SK-N-SH (cell line): ENCODE measurements at places on chromosomes 12 and 14.
A peak's percentile ranks its signal among the peaks of the same experiment; 100 is the strongest.

DNA sequence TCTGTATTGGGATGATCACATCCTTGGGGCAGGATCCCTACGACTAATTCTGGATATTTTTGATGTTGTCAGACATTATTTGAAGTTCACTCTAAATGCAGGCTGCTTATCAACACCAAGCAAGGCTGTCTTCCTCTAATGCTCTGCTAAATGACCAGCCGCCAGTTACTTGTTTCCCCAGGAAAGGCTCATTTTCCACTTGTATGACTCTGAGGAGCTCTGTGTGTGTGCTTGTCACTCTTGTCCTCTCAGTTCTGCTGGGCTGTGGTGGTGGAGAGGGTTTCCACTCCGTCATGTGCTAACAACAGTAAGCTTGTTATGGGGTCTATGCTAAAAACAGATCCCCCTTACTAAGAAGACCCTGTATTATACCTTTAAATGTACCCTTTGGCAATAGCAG is 42.1 kb downstream of the ATL1 start:
- no peak overlapping the region for H3K27ac ChIP-seq
- H3K4me3 ChIP-seq, result no peak overlapping the region
- H3K4me1 ChIP-seq, result peaks cover 21% of the 10 kb centered on the region; the same call in 1 of the 2 replicates

DNA sequence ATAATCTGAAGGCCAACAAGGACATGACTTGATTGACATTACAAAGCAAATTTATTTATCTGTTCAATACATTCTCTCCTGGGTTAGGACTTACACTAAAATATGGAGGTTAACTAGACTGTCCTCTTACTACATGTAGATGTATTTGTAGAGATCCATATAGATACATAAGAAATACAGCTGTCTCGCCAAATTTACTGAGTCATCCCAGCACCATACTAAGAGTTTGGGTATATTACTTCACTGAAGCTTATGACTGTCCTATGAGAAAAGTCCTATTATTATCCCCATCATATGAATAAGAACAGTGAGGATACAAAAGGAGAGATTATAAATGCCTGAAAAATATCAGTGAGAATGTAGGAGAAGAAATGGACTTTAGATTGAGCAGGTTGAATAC is 44.8 kb upstream of the ACSM4 start:
- DNase-seq, result no peak
- H3K4me3 ChIP-seq, result no peak overlapping the region
- no peak overlapping the region for H3K27ac ChIP-seq
- H3K4me1 ChIP-seq, result no peaks in the 10 kb centered on the region
- H3K27me3 ChIP-seq, result no peaks in the 10 kb centered on the region
- no peaks in the 10 kb centered on the region for H3K36me3 ChIP-seq

DNA sequence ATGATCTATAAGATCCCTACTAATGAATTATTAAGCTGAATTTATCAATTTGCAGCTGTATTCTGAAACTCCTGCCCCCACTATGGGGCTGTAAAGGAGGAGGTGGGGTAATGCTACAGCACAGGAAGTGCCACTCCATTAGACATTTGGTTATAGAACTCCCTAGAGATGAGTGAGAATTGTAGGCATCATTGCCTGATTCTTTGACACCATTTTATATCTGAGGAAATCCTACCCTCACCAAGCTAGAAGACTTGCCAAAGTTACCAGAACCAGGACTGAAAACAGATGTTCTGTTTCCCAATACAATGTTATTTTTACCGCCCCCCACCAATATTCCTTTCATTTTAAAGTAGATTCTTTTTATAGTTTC is 182.4 kb downstream of the EGLN3 start:
- H3K4me1 ChIP-seq, result peaks cover 48% of the 10 kb centered on the region
- no peak for DNase-seq
- H3K36me3 ChIP-seq, result no peaks in the 10 kb centered on the region
- no peaks in the 10 kb centered on the region for H3K27me3 ChIP-seq

DNA sequence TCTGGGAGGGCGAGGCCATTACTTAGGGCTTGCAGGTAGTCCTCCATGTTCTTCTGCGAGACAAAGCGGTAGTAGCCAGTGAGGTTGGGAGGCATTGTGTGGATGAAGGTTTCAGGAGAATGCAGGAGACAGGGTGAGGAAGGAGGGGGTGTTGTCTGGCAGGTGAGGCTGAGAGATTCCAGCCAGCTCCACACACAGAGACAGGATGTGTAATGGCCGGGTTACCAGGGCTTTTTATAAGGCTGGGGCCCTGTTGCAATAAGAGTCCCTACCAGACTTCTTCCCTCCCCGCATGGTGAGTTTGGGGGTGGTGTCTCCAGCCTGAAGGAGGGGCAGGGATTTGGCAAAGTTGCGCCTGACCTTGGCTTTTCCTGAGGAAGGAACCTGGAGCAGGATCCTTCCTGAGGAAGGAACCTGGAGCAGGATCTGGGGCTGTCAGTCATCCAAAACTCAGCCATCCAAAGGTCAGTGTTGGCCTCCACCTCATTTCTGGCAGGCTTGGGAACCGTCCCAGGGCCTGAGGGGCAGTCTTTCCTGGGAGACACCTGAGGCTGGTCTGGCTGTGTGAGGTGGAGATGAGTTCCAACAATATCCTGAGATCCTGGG is at the start of gene RBP5:
Gene RBP5, minus strand, starts transcription at position 209 of the 606 bp plus-strand sequence. Its CDS starts 114 bp downstream, at position 95.
- 0 out of 2 replicates have a peak, but pooled peaks cover 7% of the 10 kb centered on the region for H3K27me3 ChIP-seq
- no peaks in the 10 kb centered on the region for H3K36me3 ChIP-seq
- no peak for DNase-seq
- H3K27ac ChIP-seq, result no peak within 1 kb of the TSS
- H3K4me1 ChIP-seq, result no peaks in the 10 kb centered on the region

GRCh38 chr12:11758510-11759493 is 109.3 kb downstream of the ETV6 start:
- H3K4me3 ChIP-seq, result no peak overlapping the region
- H3K27me3 ChIP-seq, result no peaks in the 10 kb centered on the region
- no peak for DNase-seq
- peaks cover 32% of the 10 kb centered on the region for H3K4me1 ChIP-seq
- no peak overlapping the region for H3K27ac ChIP-seq

DNA sequence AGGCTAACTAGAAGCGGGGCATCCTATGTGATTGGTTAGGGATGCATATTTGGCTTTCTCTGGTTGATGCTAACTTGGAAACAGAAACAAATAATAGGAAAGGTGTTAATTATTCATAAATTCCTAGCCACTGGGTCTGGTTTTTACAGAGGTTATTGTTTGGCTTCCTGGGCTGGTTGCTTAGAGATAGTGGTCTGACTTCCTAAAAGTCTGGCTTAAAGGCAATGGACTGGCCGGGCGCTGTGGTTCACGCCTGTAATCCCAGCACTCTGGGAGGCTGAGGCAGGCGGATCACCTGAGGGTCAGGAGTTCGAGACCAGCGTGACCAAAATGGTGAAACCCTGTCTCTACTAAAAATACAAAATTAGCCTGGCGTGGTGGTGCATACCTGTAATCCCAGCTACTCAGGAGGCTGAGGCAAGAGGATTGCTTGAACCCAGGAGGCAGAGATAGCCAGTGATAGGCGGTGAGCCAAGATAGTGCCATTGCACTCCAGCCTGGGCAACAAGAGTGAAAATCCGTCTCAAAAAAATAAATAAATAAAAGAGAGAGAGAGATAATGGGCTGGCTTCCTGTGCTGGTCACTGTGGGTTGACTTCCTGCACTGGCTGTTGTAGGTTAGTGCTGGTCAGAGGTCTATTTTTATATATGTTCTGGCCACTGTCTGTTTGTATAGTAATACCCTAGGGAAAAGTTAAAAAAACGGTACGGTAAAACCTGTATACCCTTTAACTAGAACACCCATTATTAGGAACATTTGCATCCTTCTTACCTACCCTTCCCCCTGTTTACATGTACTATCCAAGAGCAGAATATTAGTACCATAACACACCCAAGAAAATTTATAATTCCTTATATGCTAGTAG is 24.1 kb downstream of the OR6S1 start:
- H3K27ac ChIP-seq, result no peak overlapping the region
- no peaks in the 10 kb centered on the region for H3K36me3 ChIP-seq
- H3K4me1 ChIP-seq, result no peaks in the 10 kb centered on the region; the same call in none of the 2 replicates
- H3K4me3 ChIP-seq, result no peak overlapping the region
- DNase-seq, result no peak
- H3K27me3 ChIP-seq, result peaks cover 6% of the 10 kb centered on the region; the same call in 1 of the 2 replicates

GRCh38 chr14:65403231-65403630 is 9.3 kb upstream of the FUT8 start:
- no peak overlapping the region for H3K4me3 ChIP-seq
- DNase-seq, result no peak

GRCh38 chr12:105321125-105321524 is 9.4 kb upstream of the C12orf75 start:
- no peaks in the 10 kb centered on the region for H3K36me3 ChIP-seq
- no peak for DNase-seq
- H3K27me3 ChIP-seq, result no peaks in the 10 kb centered on the region
- H3K27ac ChIP-seq, result peak overlapping the region; percentile 96; the same call in 1 of the 2 replicates

GRCh38 chr12:82964446-82964845 is 277.7 kb downstream of the TMTC2 start:
- H3K27ac ChIP-seq, result peak overlapping the region; percentile 85
- peaks cover 21% of the 10 kb centered on the region for H3K4me1 ChIP-seq
- H3K4me3 ChIP-seq, result no peak overlapping the region
- no peaks in the 10 kb centered on the region for H3K27me3 ChIP-seq
- DNase-seq, result no peak

DNA sequence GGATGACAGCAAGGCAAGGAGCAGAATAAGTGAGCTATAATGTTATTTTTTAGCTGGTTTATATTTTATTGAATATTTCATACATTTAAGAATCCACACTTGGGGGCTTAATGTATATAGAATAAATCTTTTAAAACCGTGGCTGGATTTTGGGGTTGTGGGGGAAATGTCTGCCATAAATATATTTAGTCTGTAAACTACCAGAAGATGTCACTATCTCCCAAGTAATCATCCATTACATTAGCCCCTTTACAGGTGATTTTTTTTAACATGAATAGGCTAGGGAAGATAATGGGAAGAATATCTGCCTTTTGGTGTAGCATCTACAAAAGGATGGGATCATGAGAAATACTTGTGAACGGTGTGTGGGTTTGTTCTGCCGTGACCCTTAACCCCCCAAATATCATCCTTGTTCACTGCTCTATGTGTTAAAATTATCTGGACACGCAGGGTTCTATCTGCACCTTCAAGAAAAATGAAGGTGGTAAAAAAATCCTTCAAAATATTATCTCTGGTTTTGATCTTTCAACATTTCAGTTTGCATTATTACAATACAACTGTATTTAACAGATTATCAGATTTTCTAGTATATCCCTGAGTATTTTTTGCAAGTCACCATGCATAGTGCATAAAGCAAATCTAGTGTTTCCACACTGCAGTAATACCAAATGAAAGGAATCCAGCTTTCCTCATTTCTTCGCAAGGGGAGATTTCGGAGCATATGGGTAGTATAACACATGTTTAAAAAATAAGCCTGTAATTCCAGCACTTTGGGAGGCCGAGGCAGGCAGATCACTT is 8.0 kb upstream of the SLC17A8 start:
- no peaks in the 10 kb centered on the region for H3K27me3 ChIP-seq
- H3K27ac ChIP-seq, result no peak overlapping the region

GRCh38 chr14:105087963-105088811 is 23.0 kb upstream of the GPR132 start:
- H3K36me3 ChIP-seq, result no peaks in the 10 kb centered on the region; the same call in 1 of the 2 replicates
- H3K27ac ChIP-seq, result no peak overlapping the region
- H3K4me3 ChIP-seq, result no peak overlapping the region; the same call in 1 of the 2 replicates
- H3K4me1 ChIP-seq, result peaks cover 40% of the 10 kb centered on the region; the same call in 1 of the 2 replicates
- H3K27me3 ChIP-seq, result no peaks in the 10 kb centered on the region

- peaks cover 5% of the 10 kb centered on the region; the same call in 1 of the 2 replicates for H3K27me3 ChIP-seq
- H3K36me3 ChIP-seq, result no peaks in the 10 kb centered on the region
- no peak overlapping the region for H3K4me3 ChIP-seq
- H3K27ac ChIP-seq, result no peak overlapping the region
Measured at GRCh38 chr14:90464481-90464880, 67.7 kb downstream of the CALM1 start.
